SHP77 treated with DMSO at 0.1 percent for 48 hours (cell line): ENCODE measurements at places on chromosomes 16 and 17.
A peak's percentile ranks its signal among the peaks of the same experiment; 100 is the strongest.

DNA sequence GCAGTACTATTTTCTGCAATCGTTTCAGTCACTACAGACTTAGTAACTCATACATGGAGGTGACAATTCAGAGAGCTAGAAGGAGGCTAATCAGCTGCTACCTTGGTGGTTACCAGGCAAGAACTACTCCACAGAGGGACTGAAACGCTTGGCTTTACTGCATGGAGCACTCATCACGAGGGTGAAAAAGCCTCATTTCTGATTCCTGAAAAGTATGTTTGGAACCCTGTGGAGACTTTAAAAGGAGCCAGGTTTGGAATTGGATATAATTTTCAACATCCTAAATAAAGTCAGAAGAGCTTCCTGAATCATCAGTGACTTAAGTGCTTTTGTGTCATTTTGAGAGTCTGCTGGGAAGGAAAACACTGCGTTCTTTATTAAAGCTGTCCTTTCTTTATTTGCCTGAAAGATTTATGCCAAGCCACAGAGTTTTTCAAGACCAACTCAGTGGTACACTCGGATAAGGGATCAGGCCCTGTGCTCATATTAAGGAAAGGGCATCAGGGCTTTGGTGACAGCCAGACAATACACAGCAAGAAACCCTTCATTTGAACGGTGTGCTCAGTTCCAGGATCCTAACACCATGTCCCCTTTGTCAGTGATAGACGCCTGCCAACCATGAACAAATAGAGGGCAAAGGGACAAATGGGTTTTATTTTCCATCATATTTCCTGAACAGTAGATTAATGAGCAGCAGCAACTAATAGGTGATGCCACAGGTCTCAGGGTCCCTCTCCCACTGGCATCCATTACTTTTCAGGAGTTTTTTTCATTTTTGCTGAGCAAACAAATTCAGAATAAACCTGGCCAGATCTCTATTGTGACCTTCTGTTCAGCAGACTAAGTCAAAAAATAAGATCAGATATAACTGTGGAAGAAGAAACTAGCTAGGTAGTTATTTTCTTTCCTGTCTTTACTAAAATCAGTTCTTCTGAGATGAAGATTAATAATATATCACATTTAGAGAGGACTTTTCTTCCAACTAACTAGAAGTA is 80.5 kb upstream of the CLEC18B start:
- DNase-seq = no peak

- DNase-seq = peak; percentile 88
These were observed 8.9 kb upstream of the TIMP2 start for GRCh38 chr17:78933959-78934568.

GRCh38 chr17:18967916-18968315 is 16.0 kb downstream of the SLC5A10 start:
- no peak for DNase-seq

- DNase-seq = no peak
These were observed 2.0 kb downstream of the WNK4 start for GRCh38 chr17:42782166-42783061.

GRCh38 chr17:66855204-66855603 is 20.3 kb downstream of the CACNG5 start:
- DNase-seq = no peak

DNA sequence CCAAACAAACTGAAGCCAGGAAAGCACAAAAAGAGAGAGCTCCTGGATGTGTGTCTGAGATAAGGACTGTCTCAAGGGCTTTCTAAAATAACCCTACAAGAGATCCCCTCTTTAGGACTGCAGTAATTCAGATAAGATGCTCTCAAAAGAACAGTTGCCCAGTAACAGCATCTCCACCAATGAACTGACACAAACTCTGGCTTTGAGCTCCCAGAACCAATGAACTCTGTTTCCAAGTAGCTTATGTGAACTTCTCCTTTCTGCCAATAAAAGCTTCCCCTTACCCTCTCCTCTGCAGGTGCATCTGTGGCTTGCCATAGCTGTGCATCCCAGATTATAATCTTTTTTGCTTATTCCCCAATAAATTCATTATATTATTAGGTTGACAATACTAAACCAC is 421.5 kb downstream of the SLC39A11 start:
- no peak for DNase-seq

DNA sequence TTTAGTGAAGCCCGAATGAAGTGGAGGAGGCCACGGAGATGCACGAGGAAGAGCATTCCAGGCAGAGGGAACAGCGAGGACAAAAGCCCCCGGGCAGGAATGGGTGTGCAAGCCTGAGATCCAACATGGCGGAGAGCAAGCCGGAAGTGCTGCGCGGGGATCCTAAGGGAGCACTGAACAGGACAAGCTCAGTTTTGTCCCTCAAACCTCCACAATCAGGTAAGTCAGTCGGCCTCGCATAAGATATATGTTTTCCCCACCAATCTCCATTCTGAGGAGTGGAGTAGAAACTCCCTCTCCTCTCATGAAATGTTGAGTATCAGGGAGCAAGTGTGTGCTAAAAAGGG is 32.9 kb upstream of the USP22 start:
- DNase-seq = no peak

DNA sequence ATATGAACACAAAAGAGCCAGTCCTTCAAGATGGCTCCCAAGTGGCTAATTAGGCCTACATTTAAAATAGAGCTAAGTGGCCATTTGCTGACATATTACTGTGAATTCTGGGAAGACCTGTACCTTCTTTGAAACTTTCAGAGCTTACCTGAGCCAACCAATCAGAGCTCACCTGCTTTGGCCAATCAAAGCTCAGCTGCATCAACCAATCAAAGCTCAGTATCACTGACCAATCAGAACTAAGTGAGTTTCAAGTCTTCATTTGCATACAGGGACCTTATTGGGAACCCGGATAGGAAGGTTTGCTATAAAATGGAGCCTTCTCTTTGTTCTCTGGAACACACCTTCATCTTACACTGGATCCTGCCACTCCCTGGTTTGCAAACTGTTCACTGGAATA is 63.7 kb downstream of the FOXL1 start:
- no peak for DNase-seq

DNA sequence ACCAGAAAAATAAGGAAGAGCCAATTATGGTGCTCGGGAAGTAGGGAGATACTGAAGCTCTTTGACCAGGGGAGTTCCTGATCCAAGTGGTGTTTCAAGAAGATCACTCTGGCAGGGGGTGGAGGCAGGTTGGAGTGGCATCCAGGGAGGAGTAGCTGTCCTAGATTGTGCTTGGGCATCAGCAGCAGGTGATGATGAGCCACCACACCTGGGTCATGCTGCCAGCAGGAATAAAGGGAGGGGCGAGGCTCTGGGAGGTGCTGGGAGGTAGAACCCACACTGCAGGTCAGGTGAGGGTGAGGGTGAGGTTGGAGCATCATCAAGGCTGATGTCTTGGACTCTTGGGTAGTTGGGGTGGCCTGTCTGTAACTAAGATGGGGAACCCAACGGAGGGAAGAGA is 35.4 kb upstream of the ADGRG1 start:
- DNase-seq = no peak

GRCh38 chr17:43823350-43824084 is 9.4 kb downstream of the MPP3 start:
- no peak for DNase-seq

- no peak for DNase-seq
These were observed 435.0 kb upstream of the DYNLRB2 start for GRCh38 chr16:80105751-80106150.

DNA sequence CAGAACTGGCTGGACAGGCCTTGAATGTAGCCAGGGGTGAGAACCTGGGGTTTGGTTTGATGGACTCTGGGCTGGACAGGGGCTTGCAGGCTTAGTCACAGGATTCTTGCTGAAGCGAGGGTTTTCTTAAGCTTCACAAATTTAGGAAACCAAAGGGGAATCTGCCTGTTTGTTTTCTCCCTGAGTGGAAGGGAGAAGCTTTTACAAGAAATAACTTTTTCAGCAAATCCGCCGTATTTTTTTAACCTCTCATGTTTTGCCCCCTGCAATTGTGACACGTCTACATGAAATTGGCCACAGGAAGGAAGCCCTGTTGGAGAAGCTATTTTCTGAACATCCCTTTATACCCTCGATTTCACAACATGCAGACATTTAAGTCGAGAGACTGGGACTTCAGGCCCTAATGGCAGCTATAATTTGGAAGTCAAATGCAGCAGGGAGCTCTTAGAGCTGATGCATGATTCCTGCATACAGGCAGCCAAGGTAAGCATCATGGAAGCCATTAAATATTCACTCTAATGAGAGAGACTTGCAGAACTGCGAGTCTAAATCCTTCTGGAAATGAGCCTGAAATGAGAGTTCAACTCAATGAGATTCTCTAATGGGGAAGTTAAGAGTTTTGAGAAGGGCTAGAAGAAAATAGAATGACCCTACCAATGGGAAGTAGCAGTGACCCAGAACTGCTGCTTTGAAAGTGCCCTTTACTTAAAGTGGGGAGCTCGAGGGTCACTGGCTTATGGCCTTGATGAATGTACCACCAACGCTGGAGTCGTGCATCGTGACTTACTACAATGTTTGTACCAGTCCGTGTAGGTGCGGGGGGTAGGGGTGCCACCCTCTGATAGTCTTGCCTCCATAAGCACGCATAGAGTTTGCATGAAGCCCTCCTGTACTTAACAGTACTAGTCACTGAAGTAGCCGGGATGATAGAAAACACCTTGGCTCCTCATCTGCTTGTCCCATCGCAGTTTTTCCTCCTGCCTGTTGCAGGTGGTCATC is 45.1 kb upstream of the IRF8 start:
- no peak for DNase-seq

DNA sequence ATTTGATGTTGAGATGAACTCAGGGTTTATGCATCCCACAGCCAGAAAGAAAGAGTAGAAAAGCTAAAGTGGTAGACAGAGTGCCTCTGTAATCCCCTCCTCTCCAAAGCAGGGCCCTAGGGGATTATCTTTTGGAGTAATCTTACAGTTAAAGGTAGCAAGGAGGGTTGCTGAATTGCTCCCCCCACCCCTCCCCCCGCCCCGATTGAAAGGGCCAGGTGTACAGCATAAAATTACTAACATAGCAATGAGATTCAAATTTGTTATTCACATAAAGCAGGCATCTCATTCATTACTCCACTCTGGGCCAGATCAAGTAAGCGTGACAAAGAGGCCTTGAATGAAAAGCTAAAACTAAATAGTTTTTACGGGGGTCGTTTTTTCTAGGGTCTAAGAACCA is 72.7 kb downstream of the STH start:
- DNase-seq = no peak

DNA sequence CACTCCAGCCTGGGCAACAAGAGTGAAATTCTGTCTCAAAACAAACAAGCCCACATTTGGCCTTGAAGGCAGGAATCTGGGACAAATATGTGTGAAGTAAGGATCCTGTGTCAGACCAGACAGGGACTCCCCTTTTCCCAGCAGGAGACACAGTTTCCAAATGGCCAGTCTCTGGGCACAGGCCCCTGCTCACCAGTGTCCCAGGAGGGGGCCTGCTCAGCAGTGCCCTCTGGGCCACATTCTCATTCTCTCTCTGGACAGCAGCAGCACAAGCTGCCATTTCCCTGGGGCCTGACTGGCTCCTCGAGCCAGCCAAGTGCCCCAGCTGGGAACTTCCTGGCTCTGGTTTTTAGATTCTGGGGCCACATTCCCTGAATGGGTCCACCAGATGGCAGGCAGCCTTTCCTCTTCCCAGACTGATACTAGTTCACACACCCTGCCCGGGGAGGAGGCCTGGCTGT is 11.7 kb upstream of the MNT start:
- DNase-seq = no peak
